ENCODE measurements at places on chromosomes 7 and 10. TPM values are rescaled to one million over a fixed set of nuclear protein-coding genes. Genes with fewer than 3 reads are reported as not detected.

CHAT gene
- not detected for total RNA-seq

- DNase-seq, result no peak
Observed at GRCh38 chr7:31062746-31063435, 10.8 kb downstream of the ADCYAP1R1 start.

DNA sequence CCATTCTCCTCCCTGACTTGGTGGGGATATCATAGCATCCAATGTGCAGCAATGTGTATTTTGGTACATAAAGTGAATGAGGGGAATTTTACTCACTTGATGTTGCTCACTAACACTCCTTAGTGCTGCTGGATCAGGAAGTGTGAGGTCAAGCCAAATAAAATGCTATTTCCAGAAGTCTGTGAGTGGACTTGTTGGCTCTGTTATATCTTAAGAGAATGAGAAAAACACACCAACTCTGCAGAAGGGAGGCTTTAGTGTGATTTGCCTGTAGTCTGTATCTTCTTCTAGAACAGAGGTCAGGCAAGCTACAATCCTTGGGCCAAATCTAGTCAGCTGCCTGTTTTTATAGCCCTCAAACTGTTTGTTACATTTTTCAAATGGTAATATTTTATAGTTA lies 154.3 kb downstream of the POLR1F start:
- DNase-seq, result no peak

DNA sequence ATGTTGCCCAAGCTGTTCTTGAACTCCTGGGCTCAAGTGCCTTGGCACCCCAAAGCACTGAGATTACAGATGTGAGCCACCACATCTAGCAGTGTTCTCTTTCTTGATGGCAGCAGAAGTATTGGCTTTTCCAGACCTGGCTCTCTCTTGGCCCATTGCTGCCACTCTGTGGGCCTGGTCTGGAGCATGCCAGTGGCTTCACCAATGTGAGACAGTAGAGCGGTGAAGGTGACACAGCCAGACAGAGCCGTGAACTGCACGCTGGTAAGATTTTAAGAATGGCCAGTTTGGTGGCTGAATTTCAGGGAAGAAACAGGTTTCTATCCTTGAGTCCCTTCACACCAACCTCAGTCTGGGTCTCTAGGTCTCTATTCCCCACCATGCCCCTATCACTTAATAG lies 552.7 kb upstream of the NRP1 start:
- DNase-seq, result no peak

GRCh38 chr7:76225379-76225778 lies 23.7 kb downstream of the SRRM3 start:
- peak; percentile 49 for DNase-seq

- DNase-seq, result no peak
Observed at GRCh38 chr7:20376796-20377195, 46.1 kb downstream of the ITGB8 start.

RP9 gene
- total RNA-seq, result 23.3 TPM

GRCh38 chr7:149196705-149197171 lies 1.4 kb downstream of the ZNF282 start:
- DNase-seq, result no peak
